ENCODE measurements at places on chromosomes 16 and 17.

GRCh38 chr17:47850692-47851573 lies at the start of gene SP6:
Gene SP6, minus strand, starts transcription at chr17:47851163. Its CDS starts 2,734 bp downstream, at chr17:47848429.
- peak; percentile 71 for DNase-seq

GRCh38 chr17:35242158-35242804 lies 591 bp upstream of the SLFN5 start:
- peak; percentile 89 for DNase-seq

GRCh38 chr16:48555155-48555554 lies 54.8 kb downstream of the N4BP1 start:
- DNase-seq = no peak

- no peak for DNase-seq
Measured at GRCh38 chr17:47957591-47958490, at the start of gene PRR15L. Gene PRR15L, minus strand, starts transcription at chr17:47957883. Its CDS starts 4,649 bp downstream, at chr17:47953234.

DNA sequence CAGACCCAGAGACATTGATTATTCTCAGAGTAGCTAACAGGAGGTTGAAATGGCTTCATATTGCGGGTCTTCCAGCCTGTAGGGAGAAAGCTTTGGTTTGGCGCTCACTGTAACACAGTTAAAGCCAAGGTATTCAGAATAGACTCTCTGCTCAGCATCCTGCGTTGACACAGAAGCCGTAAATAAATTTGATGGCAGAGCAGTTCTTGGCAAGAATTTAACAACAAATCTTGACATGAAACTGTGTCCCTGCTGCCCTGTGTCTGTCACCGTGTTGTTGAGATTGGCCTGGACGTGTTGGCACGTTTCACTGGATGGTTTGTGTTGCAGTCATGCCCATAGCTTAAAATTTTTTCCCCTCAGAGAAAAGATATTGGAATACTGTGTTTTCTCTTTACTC lies 359.6 kb downstream of the SNX29 start:
- DNase-seq = no peak

- DNase-seq = no peak
Measured at GRCh38 chr16:56420613-56421012, 4.7 kb downstream of the AMFR start.

DNA sequence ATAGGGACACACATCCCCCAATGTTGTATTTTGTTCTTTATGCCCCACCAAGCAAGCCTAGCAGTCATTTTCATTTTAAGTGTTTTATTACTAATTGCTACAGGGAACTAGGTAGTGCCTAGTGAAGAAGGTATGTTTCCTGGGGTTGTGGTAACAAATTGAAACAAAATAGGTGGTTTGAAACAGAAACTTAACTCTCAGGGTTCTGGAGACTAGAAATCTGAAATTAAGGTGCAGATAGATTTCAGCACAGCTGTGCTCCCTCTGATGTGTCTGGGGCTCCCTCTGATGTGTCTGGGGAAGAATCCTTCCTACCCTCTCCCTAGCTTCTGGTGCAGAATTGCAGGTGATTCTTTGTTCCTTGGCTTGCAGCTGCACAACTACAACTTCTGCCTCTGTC lies 390.1 kb downstream of the ZFHX3 start:
- DNase-seq = no peak

- DNase-seq = no peak
Measured at GRCh38 chr17:35683591-35683990, 47.8 kb upstream of the RASL10B start.

All from CD8-positive, alpha-beta T cell (primary cell).